ENCODE measurements at places on chromosomes 4 and X.

DNA sequence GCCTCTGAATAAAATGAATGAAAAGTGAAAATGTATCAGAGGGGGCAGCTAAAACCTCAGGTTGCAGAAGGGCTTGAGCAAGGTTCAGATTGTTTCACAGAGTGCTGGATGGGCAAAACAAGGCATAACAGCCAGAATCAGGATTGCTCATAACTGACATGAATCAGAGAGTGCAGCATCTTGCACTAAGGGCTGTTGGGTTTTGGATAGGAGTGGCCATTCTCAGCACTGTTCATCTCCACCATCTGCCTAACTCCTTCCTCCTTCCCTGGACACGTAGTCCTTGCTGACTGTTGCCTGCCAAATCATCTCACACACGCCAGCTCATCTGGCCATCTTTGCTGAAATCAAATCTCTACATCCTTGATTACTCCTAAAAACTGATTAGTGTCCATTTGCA lies 75.3 kb upstream of the C1QTNF7 start:
- DNase-seq: no peak

DNA sequence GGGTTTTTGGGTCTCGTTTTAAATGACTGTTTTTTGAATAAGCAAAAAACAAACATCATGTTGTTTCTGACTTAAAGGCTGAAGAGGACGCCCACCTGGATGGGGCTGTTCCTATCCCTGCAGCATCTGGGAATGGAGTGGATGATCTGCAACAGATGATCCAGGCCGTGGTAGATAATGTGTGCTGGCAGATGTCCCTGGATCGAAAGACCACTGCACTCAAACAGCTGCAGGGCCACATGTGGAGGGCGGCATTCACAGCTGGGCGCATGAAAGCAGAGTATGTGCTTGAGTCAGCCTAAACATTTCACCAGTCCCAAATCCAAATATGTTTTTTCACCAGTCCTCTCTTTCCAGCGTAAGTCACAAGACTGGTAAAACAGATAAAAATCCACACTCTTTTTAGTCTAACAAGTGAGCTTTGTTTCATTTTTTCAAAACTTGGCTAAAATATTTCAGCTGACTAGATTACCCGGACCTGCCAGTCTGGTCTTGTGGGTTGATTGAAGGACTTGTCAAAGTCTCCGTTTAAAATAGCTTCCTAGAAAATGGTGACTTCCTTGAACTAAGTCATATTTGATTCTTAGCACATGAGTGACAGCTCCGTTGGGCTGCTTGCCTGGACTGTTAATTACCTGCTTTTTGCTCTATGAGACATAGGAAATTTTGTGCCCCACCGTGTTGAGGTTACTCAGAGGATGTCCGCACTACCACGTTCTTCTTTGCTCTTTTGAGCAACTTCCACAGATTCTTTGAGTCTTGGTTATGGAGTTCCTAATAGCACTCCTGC lies 20.8 kb downstream of the ENOPH1 start:
- no peak for DNase-seq

DNA sequence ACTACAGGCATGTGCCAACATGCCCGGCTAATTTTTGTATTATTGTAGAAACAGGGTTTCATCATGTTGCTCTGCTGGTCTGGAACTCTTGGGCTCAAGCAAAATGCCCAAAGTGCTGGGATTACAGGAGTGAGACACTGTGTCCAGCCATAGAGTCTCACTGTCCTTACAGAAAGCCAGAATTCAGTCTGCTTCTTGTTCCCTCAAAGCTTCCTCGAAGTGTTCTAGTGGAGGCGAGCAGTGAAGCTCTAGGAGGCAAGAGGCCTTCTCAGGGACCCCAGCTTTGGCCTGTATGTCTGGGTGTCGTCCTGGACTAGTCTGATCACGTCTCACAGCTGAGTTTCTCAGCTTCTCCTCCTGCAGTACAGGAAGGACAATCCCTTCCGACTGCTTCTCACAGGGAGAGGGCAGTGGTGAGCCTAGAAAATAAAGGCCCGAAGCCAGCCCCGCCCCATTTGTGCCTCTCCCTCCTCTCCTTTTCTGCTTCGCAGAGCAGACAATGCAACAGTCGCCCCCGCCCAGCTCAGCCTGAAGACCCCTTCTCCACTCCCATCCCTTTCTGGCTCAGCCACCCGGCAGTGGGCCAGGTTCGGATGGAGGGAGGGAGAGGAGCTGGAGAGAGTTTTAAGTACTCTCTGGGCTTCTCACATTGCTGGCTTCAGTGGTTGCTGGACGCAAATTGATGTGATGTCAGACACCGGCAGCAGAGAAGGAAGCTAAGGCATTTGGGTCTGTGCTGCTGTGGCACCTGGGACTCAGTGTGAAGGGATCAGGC lies 11.1 kb upstream of the FAM3A start:
- DNase-seq: peak; percentile 50

GRCh38 chr4:74886484-74886883 lies 46.4 kb upstream of the PARM1 start:
- DNase-seq: no peak

DNA sequence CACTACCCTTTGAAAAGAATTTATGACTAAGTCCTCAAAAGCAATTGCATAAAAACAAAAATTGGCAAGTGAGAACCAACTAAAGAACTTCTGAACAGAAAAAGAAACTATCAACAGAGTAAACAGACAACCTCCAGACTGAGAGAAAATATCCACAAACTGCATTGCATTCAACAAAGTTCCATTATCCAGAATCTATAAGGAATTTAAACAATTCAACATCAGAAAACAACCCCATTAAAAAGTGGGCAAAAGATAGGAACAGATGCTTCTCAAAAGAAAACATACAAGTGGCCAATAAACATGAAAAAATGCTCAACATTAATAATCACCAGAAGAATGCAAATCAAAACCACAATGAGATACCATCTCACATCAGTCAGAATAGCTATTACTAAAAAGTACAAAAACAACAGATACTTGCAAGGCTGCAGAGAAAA lies 130.2 kb downstream of the GASK1B start:
- DNase-seq: no peak

GRCh38 chr4:56086073-56086541 lies 137.4 kb downstream of the CEP135 start:
- DNase-seq: no peak

GRCh38 chrX:154605566-154605965 lies 13.5 kb downstream of the CTAG1B start:
- no peak for DNase-seq

GRCh38 chr4:165207431-165208220 lies at the start of gene KLHL2:
TSS of gene KLHL2 (plus strand) at chr4:165207561. CDS start at chr4:165207877, 316 bp downstream.
- peak; percentile 73 for DNase-seq

DNA sequence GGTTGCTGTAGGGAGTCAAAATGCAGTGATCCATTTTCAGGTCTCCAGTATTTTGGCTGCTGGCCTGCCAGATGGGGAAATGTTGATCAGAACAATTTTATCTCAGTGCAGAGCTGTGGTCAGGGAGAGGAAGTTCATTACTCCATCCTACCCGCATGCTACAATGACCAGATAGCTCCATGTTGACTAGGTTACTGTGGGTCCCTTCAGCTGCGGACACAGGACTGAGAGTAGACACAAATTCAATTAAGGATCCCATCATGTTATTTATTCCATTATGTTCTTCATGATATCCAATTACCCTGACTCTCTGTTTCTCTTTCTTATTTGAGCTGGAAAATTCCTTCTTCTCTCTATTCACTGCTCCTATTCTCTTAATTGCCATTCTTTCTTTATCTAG lies 16.3 kb downstream of the SYNPO2 start:
- no peak for DNase-seq

- no peak for DNase-seq
Observed at GRCh38 chr4:32768664-32769389, 2048.7 kb downstream of the PCDH7 start.

- no peak for DNase-seq
Observed at GRCh38 chr4:28518561-28519165, 1658.0 kb downstream of the STIM2 start.

GRCh38 chr4:123606336-123606735 lies 209.7 kb downstream of the SPRY1 start:
- DNase-seq: no peak
